ENCODE measurements at places on chromosomes 5 and 9. TPM values are rescaled to one million over a fixed set of nuclear protein-coding genes. Genes with fewer than 3 reads are reported as not detected.

- DNase-seq: no peak
Observed at GRCh38 chr5:172701291-172701656, 60.2 kb downstream of the NEURL1B start.

GRCh38 chr5:105207066-105207465, 1644.5 kb upstream of the NUDT12 start:
- DNase-seq: no peak

DNA sequence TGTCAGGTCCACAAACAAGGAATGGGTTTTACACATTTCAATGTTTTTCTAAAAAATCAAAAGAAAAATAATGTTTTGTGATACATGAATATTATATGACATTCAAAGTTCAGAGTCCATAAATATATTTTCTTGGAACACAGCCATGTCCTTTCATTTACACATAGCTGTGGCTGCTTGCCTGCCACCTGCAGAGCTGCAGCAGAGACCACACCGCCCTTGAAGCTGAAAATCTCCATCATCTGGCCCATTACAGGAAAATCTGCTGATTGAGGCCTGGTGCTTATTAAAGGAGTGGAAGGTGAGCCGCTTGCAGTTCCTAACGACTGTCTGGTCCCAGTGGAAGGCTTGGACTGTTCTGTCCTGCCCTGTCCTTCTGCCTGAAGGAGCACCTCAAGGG, 232.6 kb upstream of the ADAMTS16 start:
- DNase-seq: no peak

GRCh38 chr9:27194401-27195091, 85.5 kb downstream of the TEK start:
- no peak for DNase-seq

- no peak for DNase-seq
Observed at GRCh38 chr5:179296150-179296821, 49.0 kb downstream of the ADAMTS2 start.

GRCh38 chr5:151164687-151165392, 7.3 kb upstream of the ANXA6 start:
- peak; percentile 83 for DNase-seq

- DNase-seq: no peak
Observed at GRCh38 chr5:173720286-173720952, 104.0 kb upstream of the BOD1 start.

DNA sequence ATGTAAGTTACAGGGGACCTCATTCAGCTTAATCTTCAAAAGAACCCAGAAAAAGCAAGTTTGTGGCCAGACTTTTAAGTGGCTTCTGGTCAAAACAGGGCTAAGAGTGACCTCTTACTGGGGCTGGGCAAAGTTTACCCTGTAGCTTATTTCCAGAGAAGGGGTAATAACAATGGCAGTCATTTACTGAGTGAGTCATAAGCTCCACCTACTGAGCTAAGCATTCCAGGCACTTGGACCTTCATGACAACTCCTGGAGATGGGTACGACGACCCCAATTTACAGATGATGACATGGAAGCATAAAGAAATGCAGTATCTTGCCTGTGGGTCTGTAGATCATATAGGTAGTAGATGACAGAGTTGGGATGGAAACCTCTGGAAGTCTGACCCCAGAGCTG, 4.7 kb upstream of the GPR151 start:
- DNase-seq: no peak

GRCh38 chr9:127154390-127155191, 32.2 kb upstream of the ANGPTL2 start:
- peak; percentile 39 for DNase-seq

GRCh38 chr9:684054-684890, 157.2 kb upstream of the DMRT1 start:
- no peak for DNase-seq

- DNase-seq: no peak
Observed at GRCh38 chr9:126113756-126114408, 212.7 kb upstream of the MVB12B start.

DNA sequence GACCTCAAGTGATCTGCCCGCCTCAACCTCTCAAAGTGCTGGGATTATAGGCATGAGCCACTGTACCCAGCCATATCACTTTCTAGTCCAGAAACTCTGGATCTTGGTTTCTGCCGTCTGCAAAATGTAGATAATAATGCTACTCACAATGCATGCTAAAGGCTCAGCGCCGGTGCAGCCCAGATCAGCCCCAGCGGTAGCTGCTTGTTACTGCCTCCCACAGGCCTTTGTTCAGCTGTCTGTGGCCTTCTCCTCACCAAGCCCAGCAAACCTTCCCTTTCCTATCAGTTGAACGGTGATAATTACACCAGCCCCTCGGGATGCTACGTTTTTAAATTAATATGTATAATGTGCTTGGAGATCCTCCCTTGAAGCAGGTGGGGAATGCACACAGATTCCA, 26.2 kb upstream of the MSX2 start:
- no peak for DNase-seq

DNA sequence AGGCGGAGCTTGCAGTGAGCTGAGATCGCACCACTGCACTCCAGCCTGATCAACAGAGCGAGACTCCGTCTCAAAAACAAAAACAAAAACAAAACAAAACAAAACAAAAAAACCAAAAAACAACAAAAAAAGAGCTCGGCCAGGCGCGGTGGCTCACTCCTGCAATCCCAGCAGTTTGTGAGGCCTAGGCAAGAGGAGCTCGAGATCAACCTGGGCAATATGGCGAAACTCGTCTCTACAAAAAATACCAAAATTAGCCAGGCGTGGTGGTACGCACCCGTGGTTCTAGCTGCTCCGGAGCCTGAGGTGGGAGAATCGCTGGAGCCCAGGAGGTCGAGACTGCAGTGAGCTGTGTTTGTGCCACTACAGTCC, 20.2 kb downstream of the TRIM7 start:
- no peak for DNase-seq

DNA sequence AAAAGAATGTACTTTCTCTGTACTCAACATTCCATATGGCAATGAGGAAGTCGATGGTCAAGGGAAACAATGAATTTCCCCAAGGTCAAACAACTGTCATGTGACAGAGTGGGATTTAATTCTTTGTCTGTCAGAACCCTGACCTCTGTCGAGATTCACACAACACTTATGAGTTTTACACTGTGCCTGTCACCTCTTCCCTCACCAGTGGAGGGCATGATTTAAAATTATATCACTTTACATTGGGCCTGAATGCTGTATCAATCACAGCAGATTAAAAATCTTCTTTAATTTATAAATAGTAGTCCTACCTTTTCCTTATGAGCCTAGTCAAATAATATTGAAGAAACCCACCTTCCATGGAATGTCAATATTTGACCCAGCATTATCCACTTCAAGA, 276.7 kb downstream of the CDH10 start:
- DNase-seq: no peak

DNA sequence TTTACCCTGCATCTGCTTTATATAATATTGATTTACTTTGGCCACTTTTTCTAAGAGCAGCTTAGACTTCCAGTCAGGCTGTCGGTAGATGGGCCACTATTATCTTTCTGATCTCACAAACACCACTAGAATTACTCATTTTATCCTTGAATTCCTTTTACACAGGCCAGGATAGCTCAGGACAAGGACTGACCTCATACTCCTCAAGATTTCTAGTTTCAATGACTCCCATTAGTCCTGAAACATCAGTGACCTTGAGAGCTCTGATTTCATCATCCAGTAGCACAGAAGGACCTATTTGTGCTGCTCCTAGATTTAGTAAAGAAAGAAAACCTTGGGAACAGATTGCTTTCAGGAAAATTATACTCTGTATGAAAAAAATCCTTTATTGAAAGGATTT, 727.9 kb upstream of the PTPRD start:
- no peak for DNase-seq

GRCh38 chr9:129478961-129479630, 141.8 kb downstream of the C9orf50 start:
- no peak for DNase-seq

DNA sequence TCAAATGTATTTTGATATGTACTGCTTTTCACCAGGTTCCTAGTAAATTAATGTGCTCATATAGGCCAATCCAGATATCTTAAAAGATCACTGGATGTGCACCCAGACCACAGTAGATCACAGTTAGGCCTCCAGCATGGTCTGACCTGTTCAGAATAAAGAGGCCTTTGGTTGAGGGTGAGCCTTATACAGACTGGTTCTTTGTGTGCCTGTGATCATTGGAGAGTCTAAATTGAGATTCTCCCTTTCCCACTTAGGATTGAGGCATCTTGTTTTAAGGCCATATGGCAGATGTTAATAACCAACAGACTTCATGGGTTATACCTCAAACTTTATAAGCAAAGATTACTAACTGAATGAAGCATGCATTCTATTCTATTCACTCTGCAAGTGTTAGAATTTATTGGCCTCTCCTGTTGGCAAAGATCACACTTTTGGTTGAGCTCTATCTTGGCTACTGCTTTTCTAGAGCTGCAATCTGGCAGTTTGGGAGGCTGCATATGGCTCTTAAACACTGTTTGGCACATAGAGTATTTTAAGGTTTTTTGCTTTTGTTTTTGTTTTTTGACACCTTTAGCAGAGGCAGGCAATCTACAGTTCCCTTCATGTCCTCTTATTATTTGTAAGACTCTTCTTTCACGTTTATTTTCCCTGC, 8.5 kb downstream of the CHSY3 start:
- DNase-seq: no peak

DNA sequence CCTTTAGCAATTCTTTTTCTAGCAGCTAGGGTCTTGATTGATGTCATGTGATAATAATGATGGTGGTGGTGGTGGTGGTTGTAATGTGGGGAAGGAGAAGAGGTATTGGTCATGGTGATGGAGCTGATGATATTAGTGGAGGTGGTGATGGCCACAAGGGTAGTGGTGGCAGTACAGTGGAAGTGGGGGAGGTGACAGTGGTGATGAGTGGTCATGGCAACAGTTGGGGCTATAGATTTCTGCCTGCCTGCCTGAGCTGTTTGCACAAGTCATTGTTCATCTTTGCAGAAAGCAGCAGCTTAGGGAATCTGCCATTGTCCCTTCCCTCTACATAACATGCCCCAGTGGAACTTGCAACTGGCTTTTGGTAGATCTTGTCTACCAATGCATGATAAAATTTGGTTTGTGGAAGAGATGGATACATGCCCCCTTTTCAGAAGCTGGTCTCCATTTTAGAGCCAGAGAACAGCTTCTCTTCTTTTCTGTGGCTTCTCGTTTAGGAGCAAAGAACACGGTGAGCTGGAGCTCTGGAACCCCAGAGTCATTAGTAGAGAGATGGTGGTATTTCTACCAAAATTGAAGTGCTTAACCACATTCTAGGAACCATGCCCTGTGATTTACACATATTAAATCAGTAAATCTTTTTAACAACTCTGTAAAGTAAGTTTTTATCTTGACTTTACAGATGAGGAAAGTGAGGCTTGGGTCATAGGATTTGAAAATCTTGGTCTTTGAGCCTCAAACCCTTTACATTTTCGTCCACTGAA, 100.3 kb downstream of the AOPEP start:
- DNase-seq: no peak

GRCh38 chr9:73370053-73370452, 218.4 kb downstream of the ANXA1 start:
- DNase-seq: no peak

The GADD45G gene
- total RNA-seq: 3.8 TPM

The DOLPP1 gene
- 11.6 TPM for total RNA-seq

The IL5 gene
- total RNA-seq: not detected

The KYAT1 gene
- total RNA-seq: 49.0 TPM

The EIF4E1B gene
- not detected for total RNA-seq

The CDO1 gene
- total RNA-seq: 1.9 TPM

The ISCA1 gene
- total RNA-seq: 19.4 TPM

The SLC46A2 gene
- not detected for total RNA-seq

The MTAP gene
- 56.8 TPM for total RNA-seq

The ADGRD2 gene
- not detected for total RNA-seq
